ENCODE measurements at places on chromosomes 13 and 19. TPM values are rescaled to one million over a fixed set of nuclear protein-coding genes. Genes with fewer than 3 reads are reported as not detected.

GRCh38 chr19:12159773-12160414 is 3.0 kb upstream of the ZNF136 start:
- no peak for DNase-seq

- DNase-seq = no peak
Measured at GRCh38 chr19:3748965-3749364, 12.5 kb downstream of the APBA3 start.

- DNase-seq = no peak
Measured at GRCh38 chr13:29081036-29081435, 260.9 kb downstream of the MTUS2 start.

GRCh38 chr19:30848636-30849425 is 476.6 kb downstream of the ZNF536 start:
- DNase-seq = peak; percentile 21

The ERICH6B gene
- 1.9 TPM for polyA plus RNA-seq

GRCh38 chr19:39631178-39631577 is 24.5 kb upstream of the LGALS16 start:
- no peak for DNase-seq

GRCh38 chr13:51856998-51857397 is 4.8 kb upstream of the CCDC70 start:
- no peak for DNase-seq

- no peak for DNase-seq
Measured at GRCh38 chr13:55069746-55070145, 2041.1 kb downstream of the OLFM4 start.

- DNase-seq = peak; percentile 63
Measured at GRCh38 chr13:80336370-80336769, 4.6 kb downstream of the SPRY2 start.

The ZSCAN5C gene
- not detected for polyA plus RNA-seq

The IL17D gene
- 40.1 TPM for polyA plus RNA-seq

DNA sequence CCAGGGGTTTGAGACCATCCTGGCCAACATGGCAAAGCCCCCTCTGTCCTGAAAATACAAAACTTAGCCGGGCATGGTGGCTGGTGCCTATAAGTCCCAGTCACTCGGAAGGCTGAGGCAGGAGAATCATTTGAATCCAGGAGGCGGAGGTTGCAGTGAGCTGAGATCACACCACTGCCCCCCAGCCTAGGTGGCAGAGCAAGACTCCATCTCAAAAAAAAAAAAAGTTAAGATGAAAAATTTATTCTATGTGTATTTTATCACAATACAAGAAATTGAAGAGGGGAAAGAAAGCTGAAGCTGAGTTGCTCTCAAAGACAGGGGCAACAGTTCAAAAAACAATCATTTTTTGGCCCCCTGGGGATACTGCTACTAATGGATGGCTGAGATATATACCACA is 31.1 kb downstream of the INSR start:
- DNase-seq = no peak

The SERPINE3 gene
- 0.11 TPM for polyA plus RNA-seq

- no peak for DNase-seq
Measured at GRCh38 chr13:46392967-46393366, 5.9 kb upstream of the RUBCNL start.

- DNase-seq = peak; percentile 73
Measured at GRCh38 chr13:43664700-43665191, 122.0 kb downstream of the ENOX1 start.

The RYR1 gene
- 367 TPM for polyA plus RNA-seq

The KASH5 gene
- not detected for polyA plus RNA-seq

- DNase-seq = no peak
Measured at GRCh38 chr19:12896460-12896859, 5.5 kb downstream of the GCDH start.

The ZNF560 gene
- 0.16 TPM for polyA plus RNA-seq

DNA sequence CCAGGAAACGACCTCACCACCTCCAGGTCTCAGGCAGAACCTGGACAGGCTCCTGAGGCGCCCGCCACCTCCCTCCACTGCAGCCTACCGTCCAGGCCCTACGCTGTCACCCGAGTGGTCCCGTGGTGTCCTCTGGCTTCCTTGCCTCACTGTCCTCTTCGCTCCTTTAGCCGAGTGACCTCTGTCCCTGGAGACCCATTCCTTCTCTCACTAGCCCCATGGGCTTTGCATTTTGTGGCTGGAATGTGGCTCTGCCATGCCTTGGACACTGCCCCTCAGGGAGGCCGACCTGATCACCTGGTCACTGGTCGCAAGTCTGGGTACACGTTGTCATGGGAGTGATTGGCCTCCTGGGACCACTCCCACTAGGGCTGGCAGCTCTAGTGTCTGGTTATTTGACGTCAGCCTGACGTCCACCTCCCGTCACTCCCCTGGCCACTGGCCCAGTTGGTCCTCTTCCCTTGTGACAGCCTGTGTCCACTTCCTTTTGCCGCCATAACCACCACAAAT is 17.9 kb downstream of the SLC25A42 start:
- DNase-seq = no peak

DNA sequence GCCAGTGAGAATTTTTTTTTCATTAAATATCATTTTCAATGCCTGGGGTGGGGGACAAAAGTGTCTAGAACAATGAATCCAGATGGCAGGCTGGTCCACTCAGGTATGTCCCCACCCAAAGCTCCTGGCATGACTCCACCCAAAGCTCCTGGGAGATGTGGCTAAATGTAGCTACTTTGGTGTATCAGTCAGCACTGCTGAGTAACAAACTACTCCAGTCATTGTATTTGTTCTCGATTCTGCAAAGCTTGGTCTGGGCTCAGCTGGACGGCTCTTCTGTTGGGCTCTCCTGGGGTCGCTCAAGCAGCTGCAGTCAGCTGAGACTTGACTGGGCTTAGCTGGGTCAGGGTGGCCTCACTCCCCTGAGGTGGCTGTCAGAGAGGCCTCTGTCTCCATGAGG is 48.5 kb downstream of the CELF5 start:
- DNase-seq = no peak

The LILRB5 gene
- polyA plus RNA-seq = 8.3 TPM

The CALR3 gene
- not detected for polyA plus RNA-seq

GRCh38 chr19:13644645-13645044 is 119.7 kb upstream of the MRI1 start:
- DNase-seq = no peak

Data from muscle of back (tissue), 13 donors.